ENCODE measurements at places on chromosomes 1 and 21. TPM values are rescaled to one million over a fixed set of nuclear protein-coding genes. Genes with fewer than 3 reads are reported as not detected.

DNA sequence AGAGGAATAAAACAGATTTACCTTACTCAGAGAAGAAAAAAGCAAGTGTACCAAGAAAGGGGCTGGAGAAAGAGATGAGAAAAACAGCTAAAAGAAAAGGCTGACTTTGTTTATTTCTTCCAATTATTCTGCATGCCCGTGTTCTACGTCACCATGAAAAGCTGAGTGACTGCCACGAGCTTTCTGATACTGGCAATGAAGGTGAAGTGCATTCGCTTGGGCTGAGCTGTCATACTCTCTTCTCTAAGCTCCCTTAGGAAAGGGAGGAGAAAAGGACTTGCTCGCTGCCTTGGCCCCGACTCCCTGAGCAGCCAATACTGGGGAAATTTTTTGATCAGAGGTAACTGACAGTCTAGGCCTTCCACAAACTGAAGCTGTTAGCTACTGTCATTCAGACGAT, 105.4 kb downstream of the SMYD2 start:
- no peak for DNase-seq

MFAP2 gene
- 25.9 TPM for total RNA-seq

OXCT2 gene
- total RNA-seq: 0.87 TPM

TAS1R3 gene
- total RNA-seq: 0.19 TPM

Measured in mesenteric fat pad (tissue), 1 donor.